T47D (cell line): ENCODE measurements at places on chromosomes 2 and 18.

DNA sequence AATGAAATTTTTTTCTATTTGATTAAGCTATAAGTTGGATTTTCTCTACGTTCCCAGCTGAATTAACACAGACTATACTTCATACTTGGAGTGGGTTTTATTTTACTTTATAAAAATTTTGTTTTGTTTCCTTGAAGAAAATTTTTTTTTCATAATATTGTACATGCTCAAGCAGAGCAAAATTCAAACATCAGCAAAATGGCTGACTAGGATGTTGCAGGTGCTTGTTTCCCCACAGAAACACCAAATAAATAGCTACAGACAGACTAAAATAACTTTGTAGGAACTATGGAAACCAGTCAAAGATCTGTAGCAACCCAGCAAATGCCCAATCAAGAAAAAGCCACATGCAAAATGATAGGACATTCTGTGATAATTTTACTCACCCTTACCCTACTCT lies 82.3 kb downstream of the CCDC138 start:
- no peak for DNase-seq

DNA sequence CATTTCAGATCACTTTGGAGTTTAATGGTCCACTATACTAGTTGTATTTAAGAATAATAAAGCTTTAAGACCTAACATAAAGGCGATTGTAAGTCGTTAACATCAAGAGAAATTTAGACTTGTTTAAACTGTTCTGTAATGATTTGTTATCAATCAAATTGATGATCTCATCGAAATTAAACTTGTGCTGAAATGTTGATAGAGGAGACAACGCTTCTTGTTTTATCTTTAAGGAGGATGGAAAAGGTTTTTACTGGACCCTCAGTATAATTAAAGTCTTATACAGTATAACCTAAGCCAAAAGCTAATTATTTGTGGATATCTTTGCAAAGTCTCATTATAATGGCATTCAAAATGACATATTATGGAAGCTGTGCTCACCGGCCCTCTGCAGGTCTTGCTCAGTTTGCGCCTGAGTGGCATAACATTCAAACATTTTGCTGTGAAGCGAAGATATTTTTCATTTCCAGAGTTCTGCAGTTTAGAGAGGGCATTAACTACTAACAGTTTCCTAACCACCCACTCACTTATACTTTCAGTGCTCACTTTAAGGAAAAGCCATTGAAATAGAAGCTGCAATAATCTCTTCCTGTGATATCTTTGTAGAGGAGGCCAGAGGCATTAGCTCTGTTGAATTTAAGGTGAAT lies 1.4 kb upstream of the SERTAD2 start:
- DNase-seq, result no peak

GRCh38 chr18:9710037-9710436 lies 1.9 kb downstream of the RAB31 start:
- DNase-seq, result no peak

DNA sequence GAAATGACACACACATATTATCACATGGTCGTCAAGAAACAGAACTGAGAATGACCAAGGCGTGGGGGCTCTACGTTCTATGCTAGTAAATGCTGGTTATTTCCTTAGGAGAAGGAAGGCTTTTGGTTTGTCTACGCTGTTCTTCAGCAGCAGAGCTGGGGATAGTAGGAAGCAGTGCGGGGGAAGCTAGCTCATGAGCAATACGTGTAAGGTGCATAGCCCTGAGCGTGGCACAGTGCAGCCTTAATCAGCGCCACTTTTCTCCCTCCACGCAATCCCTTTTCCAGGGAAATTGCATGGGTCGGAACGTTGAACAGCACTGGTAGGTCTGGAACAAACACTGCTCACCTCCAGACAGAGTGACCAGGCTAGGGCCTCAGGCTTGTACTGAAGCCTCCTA lies 199.6 kb upstream of the FBXO11 start:
- no peak for DNase-seq

GRCh38 chr18:48708807-48709206 lies 170.0 kb downstream of the CTIF start:
- no peak for DNase-seq

GRCh38 chr2:148450531-148450930 lies 194.0 kb upstream of the EPC2 start:
- DNase-seq, result no peak

DNA sequence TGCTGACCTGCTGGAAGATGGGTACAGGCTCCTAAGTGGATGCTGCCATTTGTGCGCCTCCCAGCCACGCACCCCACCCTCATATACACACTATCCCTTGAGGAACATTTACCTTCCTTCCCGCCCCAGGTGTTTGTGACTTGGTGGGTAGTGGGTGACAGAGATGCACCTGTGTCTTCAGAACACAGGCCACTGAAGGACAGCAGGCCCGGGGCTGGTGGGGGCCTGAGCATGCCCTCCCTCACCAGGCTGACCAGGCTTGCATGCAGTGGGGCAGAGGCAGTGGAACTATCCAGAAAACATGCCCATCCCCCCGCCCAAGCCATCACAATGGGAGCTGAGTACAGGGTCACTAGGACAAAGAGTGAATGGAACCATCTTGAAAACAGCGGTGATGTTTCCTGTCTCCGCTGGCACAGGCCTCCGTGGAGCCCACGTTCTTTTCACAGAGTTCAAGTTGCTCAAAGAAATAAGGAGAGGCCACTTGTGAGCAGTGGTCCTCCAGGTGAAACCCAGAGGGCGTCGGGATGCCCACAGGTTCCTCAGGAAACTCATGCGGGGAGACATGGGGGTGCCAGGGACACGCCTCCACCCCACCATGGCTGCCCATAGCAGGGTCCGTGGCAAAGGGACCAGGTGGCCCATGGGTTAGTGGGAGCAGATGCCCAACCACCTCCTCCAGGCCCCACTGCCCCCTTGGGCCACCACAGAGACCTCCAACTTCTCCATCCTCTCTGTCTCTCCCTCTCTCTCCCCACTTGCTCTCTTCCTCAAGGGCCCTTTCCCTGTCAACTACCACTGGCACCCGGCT lies 90.9 kb downstream of the MALT1 start:
- DNase-seq, result no peak

DNA sequence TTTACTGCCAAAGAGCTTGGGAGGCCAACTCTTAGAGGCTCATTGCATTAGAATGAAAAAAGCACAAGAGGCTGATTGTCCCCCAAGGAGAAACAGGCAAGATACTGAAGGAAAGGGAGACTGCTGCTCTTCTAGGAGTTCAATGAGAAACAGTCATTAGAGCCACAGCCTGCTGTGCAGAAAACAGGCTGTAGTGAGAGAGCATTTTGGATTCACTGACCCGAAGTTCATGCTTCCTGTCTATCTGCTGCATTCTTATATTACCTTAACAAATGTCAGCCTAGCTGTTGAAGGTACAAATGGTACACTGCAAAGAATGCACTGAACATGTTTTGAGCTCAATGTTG lies 423.3 kb downstream of the SETBP1 start:
- DNase-seq, result no peak

GRCh38 chr2:32712870-32713269 lies 85.0 kb downstream of the TTC27 start:
- DNase-seq, result no peak

DNA sequence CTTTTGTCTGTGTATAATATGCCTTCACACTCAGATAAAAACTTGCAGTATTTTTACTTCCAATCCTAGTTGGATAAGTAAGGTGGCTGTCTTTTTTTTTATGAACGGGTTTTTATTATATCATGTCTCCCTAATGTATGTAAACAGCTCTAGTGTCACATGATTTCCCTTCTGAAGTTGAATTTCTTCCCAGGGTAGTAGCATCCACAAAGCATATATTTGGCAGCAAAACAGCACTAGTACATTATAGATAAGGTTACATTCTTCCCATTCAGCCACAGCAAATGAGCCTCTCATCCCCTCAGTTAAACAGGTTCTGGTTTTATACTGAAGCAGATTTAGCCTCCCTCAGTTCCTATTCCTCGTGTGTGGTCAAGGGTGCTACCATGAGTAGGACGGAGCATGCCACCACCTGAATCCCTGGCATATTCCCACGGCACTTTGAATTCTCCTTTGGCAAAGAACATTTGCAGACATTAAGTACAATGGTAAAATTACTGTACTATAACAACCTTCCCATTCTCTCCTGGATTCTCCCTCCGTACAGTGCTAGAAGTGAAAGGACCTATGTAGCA lies 15.4 kb upstream of the DTNA start:
- DNase-seq, result no peak

DNA sequence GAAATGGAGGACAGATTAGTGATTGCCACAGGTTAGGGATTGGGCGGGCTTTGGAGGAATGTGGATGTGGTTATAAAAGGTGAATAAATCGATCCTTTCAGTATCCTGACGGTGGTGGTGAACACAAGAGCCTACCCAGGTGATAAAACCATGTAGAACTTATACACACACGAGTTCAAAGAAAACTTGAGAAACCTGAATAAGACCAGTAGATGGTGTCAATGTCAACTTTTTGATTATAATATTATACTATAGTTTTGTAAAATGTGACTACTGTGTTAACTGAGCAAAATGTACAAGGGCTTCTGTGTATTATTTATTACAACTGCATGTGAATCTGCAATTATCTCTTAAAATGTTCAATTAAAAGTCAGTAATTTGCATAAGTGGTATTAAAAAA lies 136.3 kb downstream of the ERBB4 start:
- DNase-seq, result peak; percentile 6

DNA sequence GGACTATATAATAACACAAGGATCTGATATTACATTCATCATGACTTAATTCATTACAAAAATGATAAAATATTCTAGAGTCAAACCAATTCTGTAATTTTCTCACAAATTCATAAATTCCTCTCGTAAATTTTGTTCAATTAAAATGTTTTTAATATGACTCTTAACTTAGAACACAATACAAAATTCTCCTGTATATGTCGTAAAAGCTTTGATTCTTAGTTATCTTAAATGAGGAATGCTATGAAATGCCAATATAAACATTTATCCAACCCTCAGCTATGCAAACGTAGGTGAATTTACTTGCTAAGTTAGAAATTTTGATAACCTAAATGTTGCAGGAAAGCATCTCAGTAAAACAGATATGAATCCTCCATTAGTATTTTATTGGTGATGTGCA lies 28.9 kb downstream of the ARHGAP15 start:
- DNase-seq, result no peak

- DNase-seq, result no peak
Observed at GRCh38 chr2:234143896-234144295, 93.4 kb downstream of the SPP2 start.

GRCh38 chr2:196059491-196059960 lies 9.1 kb downstream of the DNAH7 start:
- no peak for DNase-seq

- no peak for DNase-seq
Observed at GRCh38 chr2:134954065-134954464, 35.4 kb downstream of the CCNT2 start.

GRCh38 chr2:187054501-187055319 lies 205.7 kb upstream of the ZSWIM2 start:
- peak; percentile 13 for DNase-seq

DNA sequence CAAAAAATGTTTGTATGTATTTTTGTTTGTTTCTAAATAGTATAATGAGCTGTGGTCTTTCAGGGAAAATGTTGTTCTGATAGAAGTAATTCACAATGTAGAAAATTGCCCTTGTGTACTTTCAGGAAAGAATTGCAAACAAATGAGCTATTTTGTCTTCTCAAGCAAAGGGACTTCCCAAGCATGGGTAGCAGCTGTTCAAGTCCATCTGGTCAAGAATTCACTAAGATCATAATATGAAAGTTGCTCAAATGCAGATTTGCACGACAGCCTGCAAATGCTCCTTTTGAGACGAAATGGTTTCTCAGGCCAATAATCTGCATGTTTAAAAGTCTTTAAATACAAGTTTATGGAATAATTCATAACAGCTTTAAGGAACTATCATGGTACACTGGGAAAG lies 51.9 kb upstream of the HNMT start:
- DNase-seq, result no peak

DNA sequence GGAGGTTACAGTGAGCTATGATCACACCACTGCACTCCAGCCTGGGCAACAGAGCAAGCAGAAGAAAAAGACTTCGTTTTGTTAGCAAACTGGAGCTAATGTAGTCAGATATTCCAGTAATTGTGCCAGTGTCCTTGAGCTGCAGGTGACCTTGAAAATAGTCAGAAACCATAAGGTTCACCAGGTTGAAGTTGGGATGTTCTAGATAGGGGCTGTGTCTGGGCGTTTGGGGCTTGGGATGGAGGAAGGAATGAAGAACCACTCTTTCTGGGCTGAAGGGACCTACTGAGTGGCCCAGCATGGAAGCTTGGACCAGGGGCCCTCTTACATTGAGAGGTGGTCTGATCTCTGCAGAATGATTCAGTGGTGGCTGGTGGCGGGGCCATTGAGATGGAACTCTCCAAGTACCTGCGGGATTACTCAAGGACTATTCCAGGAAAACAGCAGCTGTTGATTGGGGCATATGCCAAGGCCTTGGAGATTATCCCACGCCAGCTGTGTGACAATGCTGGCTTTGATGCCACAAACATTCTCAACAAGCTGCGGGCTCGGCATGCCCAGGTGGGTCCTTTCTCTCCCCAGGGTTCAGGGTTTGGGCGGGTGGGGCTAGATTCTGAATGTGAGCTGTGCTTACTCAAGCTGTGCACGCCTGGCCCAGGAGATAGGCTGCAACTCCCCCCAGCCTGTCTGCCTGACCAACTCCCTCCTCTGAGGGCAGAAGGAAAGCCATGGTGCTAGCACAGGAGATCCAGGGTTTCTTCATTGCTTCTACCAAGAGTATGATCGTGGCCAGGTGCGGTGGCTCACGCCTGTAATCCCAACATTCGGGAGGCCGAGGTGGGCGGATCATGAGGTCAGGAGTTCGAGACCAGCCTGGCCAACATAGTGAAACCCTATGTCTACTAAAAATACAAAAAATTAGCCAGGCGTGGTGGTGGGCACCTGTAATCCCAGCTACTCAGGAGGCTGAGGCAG lies 17.1 kb downstream of the CCT7 start:
- no peak for DNase-seq

DNA sequence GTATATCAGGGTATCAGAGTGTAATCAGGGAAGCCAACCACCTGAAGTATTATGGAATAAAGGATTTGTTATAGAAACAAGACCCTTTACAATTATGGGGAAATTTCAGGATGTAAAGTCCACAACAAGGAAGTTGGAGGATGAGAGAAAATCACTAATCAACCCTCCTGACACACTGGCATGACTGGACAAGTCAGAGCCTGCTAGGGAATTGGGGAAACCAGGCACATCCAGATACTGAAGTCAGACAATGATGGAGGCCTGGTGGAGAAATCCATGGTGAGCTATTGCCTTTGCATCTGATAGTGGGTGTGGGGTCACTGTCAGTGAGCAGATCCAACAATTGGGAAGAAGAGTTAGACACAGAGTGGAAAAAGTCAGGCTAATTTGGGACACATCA lies 158.8 kb upstream of the FBXO11 start:
- no peak for DNase-seq

- peak; percentile 23 for DNase-seq
Observed at GRCh38 chr2:177551989-177552421, 159.4 kb downstream of the AGPS start.

- no peak for DNase-seq
Observed at GRCh38 chr2:201171259-201171814, 11.6 kb upstream of the CASP10 start.

DNA sequence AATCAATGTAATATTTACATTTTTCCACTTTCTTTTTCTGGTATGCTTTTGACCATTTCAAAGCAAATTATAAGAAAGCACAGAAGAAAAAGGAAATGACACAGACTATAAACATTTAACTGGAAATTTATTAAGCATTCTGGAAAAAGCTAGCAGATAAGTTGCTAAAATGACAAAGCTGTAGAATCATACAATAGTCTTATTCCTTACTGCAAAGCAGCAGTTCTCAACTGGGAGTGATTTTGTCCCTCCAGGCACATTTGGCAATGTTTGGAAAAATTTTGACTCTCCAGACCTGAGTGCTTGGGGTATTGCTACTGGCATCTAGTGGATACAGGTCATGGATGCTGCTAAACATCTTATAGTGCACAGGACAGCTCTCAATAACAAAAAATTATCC lies 75.1 kb downstream of the MBD5 start:
- DNase-seq, result peak; percentile 22
